HepG2 (cell line): ENCODE measurements at places on chromosomes 7 and 10. TPM values are rescaled to one million over a fixed set of nuclear protein-coding genes. Genes with fewer than 3 reads are reported as not detected.

Gene ZNF37A
- 12.6 and 17.0 TPM in 2 replicates for total RNA-seq

Gene COL17A1
- not detected in 2 replicates for total RNA-seq

Gene OR6B1
- total RNA-seq: not detected in 2 replicates

Gene CPEB3
- 0.66 and 0.88 TPM in 2 replicates for total RNA-seq

- H3K27ac ChIP-seq: no peak overlapping the region
- H3K36me3 ChIP-seq: no peaks in the 10 kb centered on the region
- no peak overlapping the region for H3K4me3 ChIP-seq
- 0 out of 2 replicates have a peak, but pooled peaks cover 12% of the 10 kb centered on the region for H3K4me1 ChIP-seq
These were observed 41.6 kb downstream of the HK1 start for GRCh38 chr10:69319841-69320316.

DNA sequence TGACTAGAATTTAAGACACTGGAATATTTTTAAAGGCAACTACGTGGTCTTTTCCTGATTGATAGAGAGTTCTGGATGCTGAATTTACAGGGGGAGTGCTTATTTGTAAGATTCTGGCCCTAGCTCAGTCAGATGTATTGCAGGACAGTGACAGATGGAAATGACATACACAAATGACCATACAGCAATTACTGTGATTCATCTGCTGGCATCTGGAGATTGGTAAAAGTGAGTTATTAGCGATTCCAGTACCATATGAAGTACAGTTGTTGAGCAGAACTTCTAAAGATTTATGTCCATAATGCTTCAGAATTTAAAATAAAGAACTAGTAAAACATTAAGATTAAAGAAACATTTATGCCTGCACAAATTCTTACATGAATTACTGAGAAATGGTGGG lies 243.2 kb downstream of the CRPPA start:
- no peaks in the 10 kb centered on the region for H3K27me3 ChIP-seq
- no peaks in the 10 kb centered on the region for H3K4me1 ChIP-seq
- no peak overlapping the region for H3K27ac ChIP-seq
- no peak for DNase-seq
- no peaks in the 10 kb centered on the region for H3K36me3 ChIP-seq
- H3K4me3 ChIP-seq: no peak overlapping the region
